Activated CD4-positive, alpha-beta memory T cell treated with anti-CD3 and anti-CD28 coated beads, Interleukin-2, amount 10 ng/mL, durations not matched to agents 7 days and 5 days (primary cell): ENCODE measurements at places on chromosomes 11 and 22.

GRCh38 chr11:65384301-65384889 is 1.9 kb upstream of the SLC25A45 start:
- DNase-seq, result no peak

- DNase-seq, result no peak
These were observed 20.0 kb downstream of the SYT13 start for GRCh38 chr11:45265969-45266675.

- DNase-seq, result no peak
These were observed 70.8 kb downstream of the BLID start for GRCh38 chr11:122045181-122045586.

GRCh38 chr11:117186431-117186761 is 7.9 kb downstream of the SIDT2 start:
- DNase-seq, result no peak

GRCh38 chr22:29569011-29569678 is 11.8 kb downstream of the NIPSNAP1 start:
- DNase-seq, result no peak

GRCh38 chr11:92311616-92312449 is 87.2 kb downstream of the FAT3 start:
- no peak for DNase-seq

- peak; percentile 25 for DNase-seq
These were observed 17.9 kb downstream of the KCNE3 start for GRCh38 chr11:74449369-74449931.
